ENCODE measurements at places on chromosomes 11 and 22.

GRCh38 chr11:77206264-77207018 lies 78.4 kb downstream of the MYO7A start:
- no peak for DNase-seq

DNA sequence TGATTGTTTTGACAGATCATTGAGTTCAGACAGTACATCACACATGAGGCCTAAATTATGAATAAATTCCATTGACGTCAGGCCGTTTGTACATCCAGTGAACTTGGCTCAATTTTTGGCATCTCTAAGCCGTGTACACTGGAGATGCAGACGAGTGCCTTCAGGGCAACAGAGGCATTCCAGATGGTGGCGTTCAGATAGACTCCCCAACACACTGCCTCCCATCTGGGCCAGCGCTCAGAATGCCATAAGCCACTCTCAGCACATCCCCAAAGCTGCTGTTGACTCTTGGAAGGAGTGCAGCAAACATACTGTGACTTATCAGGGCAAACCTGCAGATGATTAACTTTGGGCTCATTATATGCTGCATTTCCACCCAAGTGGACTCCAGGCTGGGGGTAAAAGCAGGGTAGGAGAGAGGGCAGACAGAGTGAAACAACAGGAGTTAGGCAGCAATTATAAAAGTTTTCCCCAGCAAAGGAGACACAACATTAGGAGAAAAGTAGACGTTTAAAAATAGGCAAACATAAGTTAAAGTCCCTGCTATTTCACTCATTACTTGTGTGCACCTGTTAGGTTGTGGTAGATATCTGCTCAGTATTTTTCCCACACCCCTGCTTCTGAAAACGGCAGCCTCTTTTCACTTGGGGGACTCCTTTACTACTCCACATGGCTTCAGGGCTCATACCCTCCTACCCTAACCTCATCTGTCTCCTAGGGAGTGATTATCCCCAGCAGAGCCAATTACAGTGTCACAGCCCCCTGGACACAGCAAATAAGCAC lies 60.2 kb upstream of the PDE3B start:
- no peak for DNase-seq

GRCh38 chr22:43488031-43488866 lies 76.4 kb downstream of the MPPED1 start:
- peak; percentile 4 for DNase-seq

DNA sequence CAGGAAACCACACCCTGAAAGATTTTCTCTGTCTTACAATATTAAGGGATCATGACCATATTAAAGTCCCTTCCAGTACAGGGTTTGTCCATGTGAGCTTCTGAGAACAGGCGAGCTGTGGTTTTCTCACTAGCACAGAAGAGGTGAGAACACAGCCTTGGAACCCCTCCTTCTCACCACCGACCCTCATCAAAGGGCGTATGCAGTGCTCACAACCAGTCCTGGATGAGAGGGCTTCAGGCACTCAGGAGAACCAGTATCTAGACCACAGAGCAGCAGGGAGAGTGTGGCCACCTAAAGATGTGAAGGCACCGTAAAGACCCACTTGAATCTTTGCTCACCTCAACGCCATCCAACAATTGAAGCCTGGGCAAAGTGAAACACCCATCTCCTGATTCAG lies 397.0 kb downstream of the ETS1 start:
- DNase-seq, result no peak

GRCh38 chr22:50299785-50300619 lies 7.4 kb downstream of the PLXNB2 start:
- no peak for DNase-seq

All from astrocyte of the hippocampus (primary cell).